ENCODE measurements at places on chromosomes 2 and 18.

DNA sequence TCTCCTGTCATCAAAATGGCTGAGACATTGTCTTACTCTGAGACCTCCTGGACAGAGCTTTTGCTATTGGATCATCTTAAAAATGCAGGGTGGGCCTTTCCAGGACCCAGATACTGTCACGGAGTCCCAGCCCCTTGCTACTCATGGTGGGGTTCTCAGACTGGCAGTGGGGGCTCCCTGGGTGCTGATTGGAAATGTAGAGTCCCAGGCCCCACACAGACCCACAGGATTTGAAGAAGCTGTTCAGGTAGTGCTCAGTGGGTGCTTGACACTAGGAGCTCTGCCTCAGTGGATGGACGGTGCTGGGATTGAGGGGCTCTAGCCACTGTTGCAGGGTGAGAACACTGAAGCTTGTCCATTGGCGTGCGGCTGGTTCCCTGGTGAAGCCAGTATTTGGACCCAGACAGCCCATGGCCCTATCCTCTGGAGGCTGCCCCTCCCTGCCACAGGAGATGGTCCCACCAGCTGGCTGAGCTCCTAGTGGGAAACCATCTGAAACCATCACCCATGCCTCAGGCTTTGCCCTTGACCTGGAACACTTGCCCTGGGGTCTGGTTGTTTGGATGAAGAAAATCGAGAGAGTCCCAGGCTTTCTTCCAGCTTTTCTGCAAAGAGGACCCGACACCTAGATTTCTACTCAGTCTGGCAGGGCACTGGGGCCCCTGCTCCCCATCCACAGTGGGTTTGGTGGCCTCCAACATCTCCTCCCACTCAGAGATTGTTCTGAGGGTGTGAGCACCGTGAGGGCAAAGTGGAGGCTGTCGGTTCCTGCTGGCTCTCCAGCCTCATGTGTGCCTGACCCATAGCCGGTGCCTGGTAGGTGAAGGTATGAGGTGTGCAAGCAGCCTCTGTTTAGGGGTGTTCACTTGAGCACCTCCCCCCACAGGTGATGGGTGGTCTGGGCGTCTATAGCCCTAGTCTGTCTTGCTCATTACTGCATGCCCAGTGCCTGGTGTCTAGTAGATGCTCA lies 30.1 kb downstream of the MROH2A start:
- DNase-seq, result no peak

DNA sequence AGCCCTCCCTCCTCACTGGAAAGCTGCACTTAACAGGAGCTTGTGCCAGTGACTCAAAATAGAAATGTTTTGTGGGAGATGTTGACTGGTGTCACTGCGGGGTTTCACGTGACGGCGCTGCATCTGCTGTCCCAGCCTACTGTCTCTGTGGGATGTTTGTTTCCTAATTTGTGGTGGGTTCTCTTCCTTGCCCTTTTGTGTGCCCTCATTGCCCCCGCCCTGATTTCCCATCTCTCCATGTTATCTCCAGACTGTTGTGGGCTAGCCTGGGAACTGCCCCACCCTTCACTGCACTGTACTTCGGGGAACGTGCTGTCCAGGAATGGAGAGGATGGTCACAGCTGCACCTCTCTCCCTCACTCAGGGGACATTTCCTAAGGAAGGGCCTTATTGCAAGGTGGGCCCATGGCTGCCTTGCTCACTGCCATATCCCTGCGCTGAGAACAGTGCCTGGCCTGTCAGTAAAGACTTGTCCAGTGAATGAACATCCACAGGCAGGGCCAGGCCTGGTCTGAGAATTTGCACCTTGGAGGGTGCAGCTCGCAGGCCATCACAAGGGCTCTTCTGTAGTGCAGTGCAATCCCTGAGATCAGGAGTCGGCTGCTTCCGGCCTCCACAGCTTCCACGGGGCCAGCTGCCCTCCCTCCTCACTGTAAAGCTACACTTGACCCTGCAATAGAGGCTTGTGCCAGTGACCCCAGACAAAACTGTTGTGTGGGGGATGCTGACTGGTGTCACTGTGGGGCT lies 18.1 kb downstream of the ZAP70 start:
- no peak for DNase-seq

DNA sequence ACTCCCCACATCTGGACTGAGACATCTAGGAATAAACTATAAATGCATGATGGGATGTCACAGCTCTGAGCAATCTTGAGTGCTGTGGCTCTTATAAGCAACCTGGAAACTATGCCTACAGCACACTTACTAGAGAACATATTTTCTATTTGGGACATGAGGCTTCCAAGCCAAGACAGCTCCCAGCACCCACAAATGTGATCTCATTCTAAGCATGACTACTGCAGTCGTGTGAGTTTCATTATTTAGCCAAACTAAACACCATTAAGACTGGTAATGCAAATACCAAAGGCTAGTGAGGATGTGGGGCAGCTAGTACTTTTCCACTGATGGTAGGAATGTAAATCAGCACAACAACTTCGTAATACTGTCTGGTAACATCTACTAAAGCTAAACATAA lies 72.5 kb downstream of the RTTN start:
- no peak for DNase-seq

DNA sequence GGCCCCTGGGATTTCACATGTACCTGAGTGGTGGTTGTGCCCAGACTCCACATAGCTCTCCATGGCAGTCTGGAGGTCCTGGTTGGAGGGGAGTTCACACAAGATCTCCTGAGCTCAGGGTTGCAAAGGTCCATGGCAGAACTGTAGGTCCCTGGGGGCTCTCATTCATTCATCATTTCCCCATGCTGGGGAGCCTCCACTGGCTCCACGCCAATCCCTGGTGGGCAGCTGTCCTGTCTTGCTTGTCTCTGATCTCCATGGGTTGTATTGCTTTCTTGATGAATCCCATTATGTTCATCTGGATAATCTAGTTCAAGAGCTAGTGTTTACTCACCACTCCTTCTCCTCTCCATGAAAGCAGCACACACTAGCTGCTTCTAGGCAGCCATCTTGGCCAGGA lies 42.4 kb downstream of the ZSWIM2 start:
- no peak for DNase-seq

All from thyroid gland (tissue), 4 donors.